Astrocyte (in vitro differentiated cells and primary cell): ENCODE measurements at places on chromosomes 4 and X. TPM values are rescaled to one million over a fixed set of nuclear protein-coding genes. Genes with fewer than 3 reads are reported as not detected.

The DOCK11 gene
- total RNA-seq = 4.7 and 5.3 TPM in 2 replicates

DNA sequence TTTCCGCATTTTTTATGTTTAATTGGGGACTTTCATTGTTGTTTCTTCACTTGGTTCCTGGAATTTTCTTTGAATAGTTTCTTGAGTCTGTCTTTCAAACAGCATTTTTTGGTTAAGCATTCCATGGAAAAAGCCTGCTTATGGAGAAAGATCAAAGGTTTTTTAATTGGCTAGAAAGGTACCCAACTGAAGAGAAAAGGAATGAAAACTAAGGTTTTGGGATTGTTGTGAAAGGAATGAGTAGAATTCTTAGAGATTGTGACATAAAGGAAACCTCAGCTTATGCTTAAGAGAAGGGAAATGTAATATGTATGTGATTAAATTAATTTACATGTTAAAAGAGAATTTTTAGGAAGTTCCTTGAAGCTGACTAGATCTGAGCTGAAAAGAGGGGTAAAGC is 82.8 kb downstream of the CCKAR start:
- H3K36me3 ChIP-seq = peaks cover 21% of the 10 kb centered on the region
- no peak overlapping the region for H3K27ac ChIP-seq
- no peak overlapping the region for H3K4me3 ChIP-seq
- H3K4me1 ChIP-seq = no peaks in the 10 kb centered on the region
- no peaks in the 10 kb centered on the region for H3K27me3 ChIP-seq

- H3K4me3 ChIP-seq = no peak overlapping the region
- peaks cover 10% of the 10 kb centered on the region for H3K4me1 ChIP-seq
- DNase-seq = peak; percentile 16
- no peaks in the 10 kb centered on the region for H3K36me3 ChIP-seq
- H3K27ac ChIP-seq = no peak overlapping the region
- H3K27me3 ChIP-seq = no peaks in the 10 kb centered on the region
Measured at GRCh38 chrX:31209005-31209628, 137.3 kb upstream of the FTHL17 start.

GRCh38 chrX:261167-261918 is 19.8 kb upstream of the PLCXD1 start:
- no peaks in the 10 kb centered on the region for H3K27me3 ChIP-seq
- no peaks in the 10 kb centered on the region for H3K36me3 ChIP-seq
- no peak overlapping the region for H3K4me3 ChIP-seq
- H3K27ac ChIP-seq = no peak overlapping the region
- DNase-seq = peak; percentile 38

- H3K27ac ChIP-seq = no peak overlapping the region
- H3K4me1 ChIP-seq = peaks cover 6% of the 10 kb centered on the region
- no peak overlapping the region for H3K4me3 ChIP-seq
Measured at GRCh38 chr4:1082215-1083182, 30.9 kb downstream of the RNF212 start.

The NR3C2 gene
- total RNA-seq = 2.5 TPM in 2 replicates

DNA sequence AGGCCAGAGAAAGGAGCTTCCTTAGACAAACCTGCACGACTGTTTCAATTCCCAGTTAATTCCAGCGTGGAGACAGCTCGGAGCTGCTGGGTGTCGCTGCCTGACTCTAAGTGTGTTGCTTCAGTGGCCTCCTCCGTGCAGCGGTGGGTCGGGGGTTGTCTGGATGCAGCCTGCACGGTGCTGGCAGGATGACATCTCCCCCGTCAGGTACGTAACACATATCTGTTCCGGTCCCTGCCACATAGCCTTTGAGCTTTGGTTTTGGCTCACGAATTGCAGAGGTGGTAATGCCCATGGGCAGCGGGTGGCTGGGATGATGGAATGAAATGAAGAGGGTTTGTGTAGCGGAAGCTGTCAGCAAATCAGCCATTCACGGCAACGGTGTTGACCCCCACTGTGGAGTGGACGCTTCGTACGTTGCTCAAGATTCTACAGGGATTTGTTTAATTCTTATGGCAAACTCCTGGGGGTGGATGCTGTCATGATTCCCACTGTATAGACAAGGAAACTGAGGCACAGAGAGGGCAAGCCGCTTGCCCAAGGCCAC is 33.7 kb upstream of the HMX1 start:
- DNase-seq = no peak
- no peak overlapping the region for H3K27ac ChIP-seq
- no peaks in the 10 kb centered on the region for H3K4me1 ChIP-seq

DNA sequence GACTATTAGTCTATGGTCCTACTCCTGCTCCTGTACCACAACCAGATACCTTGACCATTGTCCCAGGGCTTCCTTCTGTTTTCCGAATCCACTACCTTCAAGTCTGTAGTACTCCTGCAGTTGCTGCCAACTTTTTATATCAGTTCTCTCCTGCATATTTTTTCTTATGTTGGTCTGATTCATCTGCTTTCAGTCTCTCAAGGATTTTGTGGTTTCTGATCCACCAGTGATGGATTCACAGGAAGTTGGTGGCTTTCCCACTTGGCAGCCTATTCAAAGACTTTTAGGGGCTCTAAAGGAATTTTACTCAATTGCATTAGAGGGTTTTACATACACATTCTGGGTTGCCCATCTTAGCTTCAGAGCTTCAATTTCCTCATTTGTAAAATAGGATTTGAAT is 23.6 kb downstream of the KIF4A start:
- no peaks in the 10 kb centered on the region for H3K36me3 ChIP-seq
- peak; percentile 71 for DNase-seq
- no peak overlapping the region for H3K27ac ChIP-seq
- no peak overlapping the region for H3K4me3 ChIP-seq

The GIMD1 gene
- total RNA-seq = not detected in 2 replicates

DNA sequence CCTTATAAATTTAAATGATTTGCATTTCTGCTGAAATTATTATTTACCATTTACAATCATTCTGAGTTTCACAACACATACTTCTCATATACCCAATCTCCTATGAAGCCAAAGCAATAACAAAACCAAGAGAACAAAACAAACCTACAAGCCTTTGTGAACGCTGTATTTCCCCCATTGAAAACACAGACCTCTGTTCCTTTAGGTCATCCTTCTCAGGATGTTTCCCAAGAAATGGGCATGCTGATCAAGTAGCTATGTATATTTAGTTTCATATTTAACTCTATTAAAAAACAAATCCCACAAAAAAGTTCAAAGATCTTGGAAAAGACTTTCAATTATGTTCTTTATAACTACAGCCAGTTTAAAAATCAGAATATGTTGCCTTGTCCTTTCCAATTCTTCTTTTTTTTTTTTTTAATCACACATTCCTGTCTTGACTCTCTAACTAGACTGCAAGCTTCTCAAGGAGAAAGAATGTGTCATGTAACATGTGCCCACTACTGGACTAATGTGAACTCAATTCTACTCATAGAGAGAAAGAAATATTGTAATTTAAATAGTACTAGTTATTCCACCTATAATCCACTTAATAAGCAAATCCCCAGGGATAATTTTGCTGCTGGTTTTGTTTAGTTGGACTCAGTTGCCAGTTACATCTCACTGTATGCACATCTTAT is 84.3 kb upstream of the PRSS48 start:
- peaks cover 11% of the 10 kb centered on the region for H3K4me1 ChIP-seq
- H3K27me3 ChIP-seq = no peaks in the 10 kb centered on the region
- DNase-seq = peak; percentile 42
- no peak overlapping the region for H3K4me3 ChIP-seq
- no peak overlapping the region for H3K27ac ChIP-seq

DNA sequence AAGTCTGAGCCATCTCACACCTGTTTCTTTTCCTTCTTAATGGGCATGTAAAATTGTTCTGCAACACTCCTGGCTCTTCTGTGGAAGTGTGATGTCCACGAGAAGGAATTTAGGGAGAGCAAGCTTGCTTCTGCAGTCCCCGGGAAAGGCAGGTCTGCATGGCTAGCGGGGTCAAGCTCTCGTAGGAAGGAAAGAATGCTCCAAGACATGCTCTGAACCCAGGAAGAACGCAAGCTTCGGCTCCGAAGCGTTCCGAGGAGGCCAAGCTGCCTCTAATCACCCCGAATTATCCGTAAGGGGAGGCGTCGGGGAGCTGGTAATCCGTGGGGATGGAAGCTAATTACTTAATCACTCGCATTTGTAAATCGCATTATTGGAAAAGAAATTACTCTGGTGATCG is 177.7 kb downstream of the CRLF2 start:
- no peak overlapping the region for H3K4me3 ChIP-seq
- no peaks in the 10 kb centered on the region for H3K4me1 ChIP-seq
- H3K36me3 ChIP-seq = no peaks in the 10 kb centered on the region
- no peak for DNase-seq
- no peak overlapping the region for H3K27ac ChIP-seq

- no peak overlapping the region for H3K4me3 ChIP-seq
- DNase-seq = no peak
- H3K27ac ChIP-seq = no peak overlapping the region
- H3K36me3 ChIP-seq = no peaks in the 10 kb centered on the region
Measured at GRCh38 chr4:85408301-85408700, 66.6 kb upstream of the ARHGAP24 start.

The RPA4 gene
- total RNA-seq = 0.48 and 0.82 TPM in 2 replicates

The TCP11X2 gene
- total RNA-seq = not detected in 2 replicates

DNA sequence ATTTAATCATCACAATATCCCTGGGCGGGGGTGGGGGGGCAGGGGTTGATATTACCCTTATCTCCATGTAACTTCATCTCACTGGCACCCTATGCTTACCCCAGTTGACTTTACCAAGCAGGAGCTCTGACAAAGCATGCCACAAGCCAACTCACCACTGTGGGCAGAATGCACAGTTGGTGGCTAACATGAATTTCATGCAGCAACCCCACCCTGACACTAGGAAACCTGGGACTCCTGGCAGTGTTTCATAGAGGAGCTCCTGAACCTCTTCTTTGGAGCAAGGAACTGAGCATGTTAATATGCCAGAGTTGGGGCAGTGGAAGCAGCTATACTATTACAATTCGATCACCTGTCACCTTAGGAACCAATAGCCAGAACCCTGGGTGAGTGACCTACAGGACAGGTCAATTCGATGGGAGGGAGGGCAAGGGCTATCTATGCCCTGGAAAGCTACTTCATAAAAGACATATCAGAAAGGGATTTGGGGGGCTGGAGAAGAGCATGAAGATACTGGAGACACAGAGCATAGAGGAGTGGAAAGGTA is 97.2 kb upstream of the ACSL4 start:
- no peak for DNase-seq
- H3K4me3 ChIP-seq = no peak overlapping the region
- H3K27ac ChIP-seq = no peak overlapping the region

The PLXNB3 gene
- 5.3 and 5.4 TPM in 2 replicates for total RNA-seq

The AMBN gene
- total RNA-seq = not detected in 2 replicates

DNA sequence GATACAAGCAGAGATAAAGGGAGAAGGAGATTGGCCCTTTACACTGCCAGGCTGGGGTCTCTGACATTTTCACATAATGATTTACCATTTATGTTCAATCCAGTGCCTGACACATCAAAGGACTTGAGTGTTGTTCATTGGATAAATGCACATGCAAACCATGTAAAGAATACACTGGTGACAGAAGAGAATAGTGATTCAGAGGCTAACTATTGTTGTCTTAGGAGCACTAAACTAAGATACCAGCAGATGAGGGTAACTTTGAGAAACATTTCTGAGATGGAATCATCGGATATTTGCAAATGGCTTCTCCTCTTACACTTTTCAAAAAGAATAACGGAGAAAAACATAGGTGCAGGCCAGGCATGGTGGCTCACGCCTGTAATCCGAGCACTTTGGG is 67.3 kb upstream of the HHIP start:
- H3K4me1 ChIP-seq = peaks cover 49% of the 10 kb centered on the region
- H3K27me3 ChIP-seq = no peaks in the 10 kb centered on the region
- peak; percentile 53 for DNase-seq
- peak overlapping the region; percentile 83 for H3K27ac ChIP-seq
- no peak overlapping the region for H3K4me3 ChIP-seq

GRCh38 chr4:17771284-17771908 is 10.0 kb downstream of the FAM184B start:
- DNase-seq = no peak
- H3K4me3 ChIP-seq = no peak overlapping the region
- H3K4me1 ChIP-seq = no peaks in the 10 kb centered on the region
- H3K27ac ChIP-seq = no peak overlapping the region
- H3K27me3 ChIP-seq = no peaks in the 10 kb centered on the region
- H3K36me3 ChIP-seq = no peaks in the 10 kb centered on the region

The DNAJB14 gene
- total RNA-seq = 60.5 and 68.5 TPM in 2 replicates

The TLR2 gene
- 0.79 and 1.2 TPM in 2 replicates for total RNA-seq

GRCh38 chr4:154626793-154627484 is 14.5 kb upstream of the FGG start:
- no peaks in the 10 kb centered on the region for H3K36me3 ChIP-seq
- H3K27me3 ChIP-seq = peaks cover 21% of the 10 kb centered on the region
- H3K27ac ChIP-seq = no peak overlapping the region
- peaks cover 3% of the 10 kb centered on the region for H3K4me1 ChIP-seq
- peak; percentile 27 for DNase-seq

DNA sequence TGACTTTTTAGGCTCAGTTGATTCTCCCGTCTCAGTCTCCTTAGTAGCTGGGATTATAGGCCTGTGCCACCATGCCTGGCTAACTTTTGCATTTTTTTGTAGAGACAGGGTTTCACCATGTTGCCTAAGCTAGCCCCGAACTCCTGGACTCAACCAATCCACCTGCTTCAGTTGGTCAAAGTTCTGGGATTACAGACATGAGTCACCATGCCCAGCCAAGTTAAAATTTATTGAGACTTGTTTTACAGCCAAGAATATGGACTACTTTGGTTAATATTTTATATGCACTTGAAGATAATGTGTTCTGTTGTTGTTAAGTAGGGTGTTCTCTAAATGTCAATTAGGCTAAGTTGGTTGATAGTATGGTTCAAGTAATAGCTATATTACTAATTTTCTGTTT is 58.7 kb downstream of the CYTL1 start:
- H3K27ac ChIP-seq = no peak overlapping the region
- H3K36me3 ChIP-seq = no peaks in the 10 kb centered on the region
- no peaks in the 10 kb centered on the region for H3K27me3 ChIP-seq
- H3K4me1 ChIP-seq = no peaks in the 10 kb centered on the region

GRCh38 chr4:83631066-83631465 is 95.2 kb downstream of the GPAT3 start:
- no peaks in the 10 kb centered on the region for H3K36me3 ChIP-seq
- H3K4me3 ChIP-seq = no peak overlapping the region
- no peak overlapping the region for H3K27ac ChIP-seq
- peak; percentile 73 for DNase-seq
- H3K4me1 ChIP-seq = no peaks in the 10 kb centered on the region
- H3K27me3 ChIP-seq = peaks cover under 1% of the 10 kb centered on the region

DNA sequence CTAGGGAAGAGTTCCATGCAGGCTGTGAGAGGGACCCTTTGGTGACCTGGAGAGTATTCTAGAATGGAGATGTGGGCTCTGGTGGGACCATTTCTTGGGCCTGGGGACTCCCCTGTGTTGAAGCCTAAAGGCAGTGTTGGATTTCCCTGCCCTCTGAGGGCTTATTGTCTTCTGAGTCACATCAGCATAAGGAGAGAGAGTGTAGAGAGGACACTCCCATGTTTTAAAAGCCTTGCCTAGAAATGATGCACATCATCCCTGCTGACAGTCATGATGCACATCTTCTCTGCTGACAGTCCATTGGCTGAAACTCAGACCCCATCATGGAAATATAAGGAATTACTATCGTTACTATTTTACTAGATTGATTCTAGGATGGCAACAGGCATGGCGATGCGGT is 51.9 kb downstream of the FAM114A1 start:
- H3K4me3 ChIP-seq = no peak overlapping the region
- H3K36me3 ChIP-seq = peaks cover 81% of the 10 kb centered on the region
- no peak for DNase-seq
- no peak overlapping the region for H3K27ac ChIP-seq
- no peaks in the 10 kb centered on the region for H3K4me1 ChIP-seq
- no peaks in the 10 kb centered on the region for H3K27me3 ChIP-seq

- no peak overlapping the region for H3K27ac ChIP-seq
- no peaks in the 10 kb centered on the region for H3K36me3 ChIP-seq
- H3K27me3 ChIP-seq = no peaks in the 10 kb centered on the region
- H3K4me3 ChIP-seq = no peak overlapping the region
- no peaks in the 10 kb centered on the region for H3K4me1 ChIP-seq
- no peak for DNase-seq
Measured at GRCh38 chr4:88216395-88216794, 58.0 kb upstream of the ABCG2 start.
